ENCODE measurements at places on chromosomes 2 and 18.

DNA sequence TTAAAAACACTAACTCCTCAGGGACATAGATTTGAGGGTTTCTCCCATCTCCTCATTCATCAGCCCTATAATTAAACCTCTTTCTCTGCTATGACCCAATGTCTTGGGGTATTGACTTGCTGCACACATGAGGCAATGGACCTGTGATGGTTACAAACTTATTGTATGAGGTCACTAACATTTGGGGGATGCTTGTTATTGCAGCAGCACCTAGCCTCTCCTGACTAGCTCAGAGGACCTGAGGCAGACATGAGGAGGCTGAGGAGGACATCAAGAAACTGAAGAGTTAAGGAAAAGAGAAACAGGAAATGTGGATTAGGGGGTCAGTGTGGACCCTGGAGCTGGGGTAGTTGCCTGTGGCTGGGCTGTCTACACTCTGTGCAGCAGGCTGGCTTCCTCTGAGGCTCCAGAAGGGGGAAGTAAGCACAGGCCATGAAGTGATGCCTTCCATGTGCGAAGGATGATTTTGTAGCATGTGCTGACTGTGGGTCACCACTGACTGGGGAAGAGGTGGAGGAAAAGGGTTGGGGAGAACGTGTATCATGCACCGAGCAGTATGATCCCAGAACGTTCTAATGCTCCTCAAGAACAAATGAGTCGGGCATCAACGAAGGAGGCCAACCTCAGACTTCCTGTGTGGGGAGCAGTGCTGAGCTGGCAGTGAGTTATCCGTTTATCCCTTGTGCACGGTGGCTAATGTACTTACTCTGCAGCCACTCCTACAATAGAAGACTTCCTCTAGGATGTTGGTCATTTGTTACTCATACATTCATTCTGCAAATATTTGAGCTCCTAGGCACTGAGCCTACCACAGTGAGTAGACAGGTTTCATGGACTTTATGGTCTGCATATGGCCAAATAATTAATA, 42.1 kb upstream of the RFX8 start:
- DNase-seq, result peak; percentile 62

GRCh38 chr2:119234021-119235019, 10.7 kb downstream of the STEAP3 start:
- DNase-seq, result no peak

- no peak for DNase-seq
Measured at GRCh38 chr2:147937744-147938349, 82.7 kb downstream of the ORC4 start.

DNA sequence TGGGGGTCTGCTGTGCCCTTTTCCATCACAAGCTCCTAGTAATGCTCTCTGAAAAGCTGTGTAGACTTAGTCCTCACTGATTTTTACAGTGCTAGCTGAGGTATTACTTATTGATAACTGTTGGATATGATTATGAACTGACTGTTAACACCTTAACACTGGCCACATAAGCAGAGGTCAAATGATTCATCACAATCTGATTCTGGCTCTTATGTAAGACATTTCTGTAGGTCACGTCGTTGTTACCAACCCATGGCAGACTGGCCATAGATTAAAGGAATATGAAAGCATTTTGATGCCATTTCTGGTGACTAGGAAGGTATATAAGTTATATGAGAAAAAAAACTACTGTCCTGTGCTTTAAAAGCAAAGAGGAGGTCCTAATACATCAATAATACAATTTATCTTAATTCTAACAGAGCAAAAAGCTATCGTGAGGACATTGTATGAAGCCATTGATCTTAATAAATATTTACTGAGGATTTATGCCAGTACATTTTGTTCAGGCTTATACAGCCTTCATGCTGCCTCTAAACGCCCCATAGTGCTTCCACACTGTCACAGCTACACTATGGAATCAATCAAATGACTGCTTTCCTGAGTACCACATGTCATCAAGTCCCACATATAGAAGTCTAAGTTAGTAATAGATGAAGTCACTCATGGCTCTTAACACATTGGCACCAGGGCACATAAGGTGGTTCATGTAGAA, 6.9 kb upstream of the RND3 start:
- no peak for DNase-seq

GRCh38 chr2:236689393-236689700, 119.7 kb downstream of the ACKR3 start:
- no peak for DNase-seq

DNA sequence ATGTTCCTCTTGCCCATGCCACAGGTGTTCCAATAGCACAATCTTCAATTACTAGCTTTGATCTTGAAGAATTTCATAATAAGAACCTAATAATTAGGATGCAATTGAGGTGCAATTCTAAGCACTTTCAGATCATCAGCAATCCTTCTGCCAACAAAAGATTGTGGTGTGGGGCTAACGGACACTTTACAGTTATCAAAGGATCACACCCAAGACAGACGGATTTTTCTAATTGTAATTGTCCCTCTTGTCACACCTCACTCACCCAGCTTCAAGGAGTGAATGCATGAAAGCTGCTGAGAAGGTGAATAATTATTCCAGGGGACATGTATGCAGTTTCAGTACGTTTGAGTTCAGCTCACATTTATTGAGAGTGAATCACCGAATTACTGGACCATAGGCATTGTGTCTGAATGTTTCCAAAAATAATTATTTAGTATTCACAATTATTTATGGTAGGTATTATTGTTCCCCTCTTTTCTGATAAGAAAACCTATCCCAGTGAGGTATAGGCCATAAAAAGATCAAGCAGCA, 438.5 kb upstream of the TRIB2 start:
- no peak for DNase-seq

- no peak for DNase-seq
Measured at GRCh38 chr2:36469710-36470109, 114.1 kb downstream of the CRIM1 start.

GRCh38 chr2:206840999-206841398, 75.6 kb downstream of the FASTKD2 start:
- no peak for DNase-seq

GRCh38 chr18:59272221-59272888, 899 bp downstream of the RAX start:
- DNase-seq, result no peak

DNA sequence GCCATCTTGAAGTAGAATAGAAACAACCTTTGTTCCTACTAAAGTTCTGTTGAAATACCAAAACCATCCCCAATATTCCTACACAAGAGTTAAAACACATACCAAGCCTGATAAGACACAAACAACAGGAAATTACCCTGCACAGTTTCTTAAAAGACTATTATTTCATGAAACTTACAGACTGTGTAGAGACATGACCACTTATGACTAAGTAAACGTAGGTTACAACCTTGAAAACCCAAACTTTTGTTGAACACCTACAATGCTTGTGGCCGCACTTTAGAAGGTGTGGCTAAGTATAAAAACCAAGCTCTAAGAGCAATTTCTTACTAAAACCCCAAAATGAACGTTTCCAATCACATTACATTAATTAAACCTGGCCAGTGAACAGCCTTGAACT, 2.0 kb downstream of the SMAD2 start:
- no peak for DNase-seq

DNA sequence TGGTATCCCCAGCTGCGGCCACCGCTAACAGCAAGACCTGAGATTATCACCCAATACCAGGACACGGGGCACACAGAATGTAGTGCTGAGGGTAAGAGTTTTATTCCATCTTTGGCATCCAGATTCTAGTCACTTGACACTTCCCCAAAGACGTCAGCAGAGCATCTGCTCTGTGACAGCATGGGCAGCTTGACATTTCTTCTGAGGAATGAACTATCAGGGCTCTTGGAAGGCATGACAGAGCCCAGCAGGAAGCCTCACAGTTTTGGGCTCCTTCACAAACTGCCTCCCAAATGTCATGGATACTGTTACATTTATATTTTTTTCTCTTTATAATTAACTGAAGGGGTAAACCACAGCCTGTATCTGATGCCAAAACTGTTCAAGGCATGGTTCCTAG, 1010.7 kb downstream of the TDRD15 start:
- no peak for DNase-seq

DNA sequence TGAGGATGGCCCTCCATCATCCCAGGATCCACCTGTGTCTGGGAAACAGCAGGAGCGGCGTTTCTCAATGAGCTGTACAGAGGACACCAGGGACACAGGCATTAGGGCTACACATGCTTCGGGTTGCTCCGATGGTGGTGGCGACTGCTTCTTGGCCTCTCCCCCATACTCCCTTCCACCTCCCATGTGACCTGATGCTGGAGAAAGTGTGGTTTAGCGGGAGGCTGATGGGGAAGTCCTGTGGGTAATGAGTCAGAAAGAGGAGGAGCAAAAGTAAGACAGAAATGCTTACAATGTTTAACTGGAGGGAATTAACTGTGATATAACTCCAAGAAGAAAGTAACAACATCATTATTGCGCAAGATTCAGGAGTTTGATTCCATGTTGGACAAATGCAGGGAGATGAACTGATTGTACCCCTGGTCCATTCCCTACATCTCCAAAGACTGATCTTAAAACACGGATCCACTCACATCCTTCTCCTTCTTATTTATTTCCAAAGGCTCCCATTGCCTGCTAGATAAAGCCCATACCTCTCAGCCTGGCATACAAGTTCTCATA, 186.6 kb downstream of the NRP2 start:
- DNase-seq, result peak; percentile 58

DNA sequence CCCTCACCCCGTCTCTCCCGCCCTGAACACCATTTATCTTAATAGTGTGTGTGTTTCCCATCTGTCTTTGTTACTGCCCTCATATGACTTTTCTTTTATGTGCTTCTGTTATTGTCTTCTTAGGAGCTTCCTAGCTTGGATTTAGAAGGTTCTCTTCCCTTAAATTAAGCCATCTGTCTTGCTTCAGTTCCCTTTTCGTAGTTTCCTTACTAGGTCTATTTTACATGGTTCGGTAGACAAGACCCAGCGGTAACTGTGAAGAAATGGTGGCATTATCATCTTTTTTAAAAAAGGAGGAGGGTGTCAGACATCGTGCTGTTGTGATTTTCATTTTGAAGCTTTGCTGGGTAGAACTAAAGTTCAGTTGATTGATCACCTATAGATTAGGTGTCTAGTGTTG, 10.3 kb downstream of the NCK2 start:
- no peak for DNase-seq

GRCh38 chr2:69034845-69035244, 21.9 kb downstream of the ANTXR1 start:
- no peak for DNase-seq

DNA sequence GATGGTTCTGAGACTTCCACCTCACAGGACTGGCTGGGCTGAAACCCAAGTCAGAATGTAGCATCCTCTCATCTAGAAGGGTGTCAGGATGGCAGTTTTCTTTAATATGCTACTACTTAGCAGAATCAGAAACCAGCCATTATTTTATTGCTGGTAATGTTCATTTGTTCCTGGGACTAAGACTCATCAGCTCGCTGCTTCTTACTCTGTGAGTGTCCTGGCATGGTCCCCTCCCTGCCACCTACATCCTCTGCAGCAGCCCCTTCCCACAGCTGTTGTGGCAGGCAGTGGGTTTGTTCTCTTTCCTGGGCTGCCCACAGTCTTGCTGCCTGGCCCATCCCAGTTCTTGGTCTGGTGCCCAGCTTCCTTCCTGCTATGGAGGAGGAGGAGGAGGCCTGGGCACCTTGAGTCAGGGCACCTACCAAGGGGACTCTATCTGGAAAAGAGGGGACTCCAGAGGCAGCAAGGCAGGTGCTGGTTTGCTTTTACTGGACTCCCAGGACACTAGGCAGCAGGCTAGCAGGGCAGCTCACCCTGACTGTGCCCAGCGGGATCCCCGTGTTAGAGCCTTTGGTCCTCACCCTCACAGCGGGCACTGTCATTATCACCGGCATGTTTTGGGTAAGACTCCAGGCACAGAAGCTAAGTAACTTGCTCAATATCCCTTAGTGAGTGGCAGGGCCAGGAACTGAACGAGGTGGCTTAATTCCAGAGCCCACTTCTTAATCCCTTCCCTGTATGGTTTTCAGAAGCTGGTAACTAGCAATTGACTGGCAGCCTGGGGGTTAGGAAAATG, 62.1 kb downstream of the LRRFIP1 start:
- DNase-seq, result no peak

DNA sequence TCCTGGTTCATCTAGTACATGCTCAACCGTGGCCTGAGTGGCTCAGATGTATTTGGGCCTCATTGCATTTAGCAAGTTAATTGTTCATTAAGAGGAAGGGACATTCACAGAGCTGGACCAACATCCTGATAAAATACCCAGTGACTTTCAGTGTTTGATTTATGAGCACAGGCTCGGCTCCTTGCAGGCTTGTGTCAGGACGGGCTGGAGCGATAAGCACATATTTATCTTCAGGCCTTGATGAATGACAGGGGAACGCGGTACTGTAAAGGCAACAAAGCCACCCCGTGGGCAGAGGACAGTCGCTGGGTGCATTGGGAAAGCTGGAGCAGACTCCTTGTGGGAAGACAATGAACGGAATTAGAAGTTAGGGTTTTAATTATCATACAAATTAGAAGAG, 548.6 kb upstream of the HS6ST1 start:
- no peak for DNase-seq

- DNase-seq, result no peak
Measured at GRCh38 chr2:136389809-136390208, 271.9 kb upstream of the CXCR4 start.

GRCh38 chr2:98472132-98472650, 27.5 kb downstream of the INPP4A start:
- no peak for DNase-seq

- peak; percentile 90 for DNase-seq
Measured at GRCh38 chr2:43293744-43294695, 67.6 kb upstream of the ZFP36L2 start.

- no peak for DNase-seq
Measured at GRCh38 chr2:27681841-27682240, 18.2 kb downstream of the SLC4A1AP start.

- peak; percentile 9 for DNase-seq
Measured at GRCh38 chr2:175233135-175233719, 51.7 kb upstream of the ATP5MC3 start.

DNA sequence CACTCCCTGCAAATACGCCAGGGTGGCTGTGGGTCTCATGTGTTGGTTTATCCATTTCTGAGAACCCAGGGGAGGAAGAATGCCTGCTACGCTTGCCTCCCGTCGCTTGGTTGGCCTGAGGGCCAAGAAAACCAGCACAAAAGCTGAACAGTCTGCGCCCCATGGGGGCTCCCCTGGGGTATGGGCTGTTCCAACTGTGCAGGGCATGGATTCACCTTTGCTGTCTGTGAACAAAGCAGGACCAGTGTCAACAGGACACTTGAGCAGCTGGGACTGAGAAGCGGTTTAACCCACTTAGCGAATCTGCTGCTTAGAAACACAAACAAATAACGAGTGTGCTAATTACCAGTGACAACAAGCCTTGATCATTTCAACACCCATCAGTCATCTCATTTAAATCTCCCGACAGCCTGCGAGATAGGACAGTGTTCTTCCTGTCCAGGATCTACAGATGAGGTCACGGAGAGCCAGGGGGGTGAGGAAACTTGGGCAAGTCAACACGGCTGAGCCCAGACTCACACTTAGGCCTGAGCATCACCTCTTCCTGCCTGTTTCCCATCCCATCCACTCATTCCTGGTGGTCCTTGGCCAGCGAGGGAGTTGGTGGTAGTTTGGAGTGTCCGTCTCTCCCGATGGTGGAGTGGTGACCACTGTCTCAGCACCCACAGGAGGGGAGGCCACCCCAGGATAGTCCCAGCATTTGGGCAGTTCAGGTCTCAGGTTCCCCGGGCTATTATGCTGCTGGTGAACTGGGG, 111.6 kb upstream of the HAAO start:
- no peak for DNase-seq

- DNase-seq, result no peak
Measured at GRCh38 chr18:34880882-34881834, 160.1 kb upstream of the MAPRE2 start.

- peak; percentile 46 for DNase-seq
Measured at GRCh38 chr2:9333591-9334171, 89.6 kb downstream of the ITGB1BP1 start.

- DNase-seq, result no peak
Measured at GRCh38 chr2:43178602-43179542, 47.5 kb downstream of the ZFP36L2 start.
